B cell (primary cell): ENCODE measurements at places on chromosomes 7 and 10. TPM values are rescaled to one million over a fixed set of nuclear protein-coding genes. Genes with fewer than 3 reads are reported as not detected.

The CALHM1 gene
- total RNA-seq = 0.34 and 0.41 TPM in 2 replicates

- H3K4me1 ChIP-seq = no peaks in the 10 kb centered on the region
- DNase-seq = no peak
- H3K27ac ChIP-seq = no peak overlapping the region
- H3K4me3 ChIP-seq = no peak overlapping the region
- H3K27me3 ChIP-seq = no peaks in the 10 kb centered on the region
These were observed 19.7 kb downstream of the CHAT start for GRCh38 chr10:49633327-49634068.

- H3K4me3 ChIP-seq = no peak overlapping the region
- no peak overlapping the region for H3K27ac ChIP-seq
- H3K27me3 ChIP-seq = no peaks in the 10 kb centered on the region
- H3K36me3 ChIP-seq = peaks cover 60% of the 10 kb centered on the region
- peaks cover 11% of the 10 kb centered on the region for H3K4me1 ChIP-seq
These were observed 58.5 kb downstream of the ABCB4 start for GRCh38 chr7:87416682-87417587.

GRCh38 chr10:5168897-5169420 lies 16.0 kb downstream of the AKR1C8 start:
- H3K27ac ChIP-seq = no peak overlapping the region
- H3K4me3 ChIP-seq = no peak overlapping the region
- no peak for DNase-seq
- H3K27me3 ChIP-seq = no peaks in the 10 kb centered on the region
- no peaks in the 10 kb centered on the region for H3K4me1 ChIP-seq

The TEX36 gene
- not detected in 2 replicates for total RNA-seq

The EIF3A gene
- 94.3 and 94.5 TPM in 2 replicates for total RNA-seq

GRCh38 chr7:24283897-24284698 lies at the start of gene NPY:
Gene NPY (plus strand): TSS chr7:24284190. CDS start chr7:24285241, 1,051 bp downstream.
- no peak within 1 kb of the TSS for H3K27ac ChIP-seq
- H3K4me1 ChIP-seq = peaks cover 24% of the 10 kb centered on the region
- DNase-seq = peak; percentile 48
- H3K4me3 ChIP-seq = no peak within 1 kb of the TSS
- no peaks in the 10 kb centered on the region for H3K36me3 ChIP-seq
- peaks cover 46% of the 10 kb centered on the region for H3K27me3 ChIP-seq
